ENCODE measurements at places on chromosomes 13 and 19. TPM values are rescaled to one million over a fixed set of nuclear protein-coding genes. Genes with fewer than 3 reads are reported as not detected.
A peak's percentile ranks its signal among the peaks of the same experiment; 100 is the strongest.

Gene SHD
- total RNA-seq, result not detected

Gene XPO4
- 19.7 TPM for total RNA-seq

Gene CDX2
- total RNA-seq, result not detected

Gene KDELR1
- 64.8 TPM for total RNA-seq

Gene B3GNT3
- total RNA-seq, result not detected

Gene INSL3
- total RNA-seq, result 1.7 TPM

- no peak overlapping the region for H3K27ac ChIP-seq
- peak; percentile 60 for DNase-seq
- H3K4me1 ChIP-seq, result peaks cover 10% of the 10 kb centered on the region
- H3K4me3 ChIP-seq, result no peak overlapping the region
These were observed 4.4 kb upstream of the TMEM272 start for GRCh38 chr13:51849145-51850101.

DNA sequence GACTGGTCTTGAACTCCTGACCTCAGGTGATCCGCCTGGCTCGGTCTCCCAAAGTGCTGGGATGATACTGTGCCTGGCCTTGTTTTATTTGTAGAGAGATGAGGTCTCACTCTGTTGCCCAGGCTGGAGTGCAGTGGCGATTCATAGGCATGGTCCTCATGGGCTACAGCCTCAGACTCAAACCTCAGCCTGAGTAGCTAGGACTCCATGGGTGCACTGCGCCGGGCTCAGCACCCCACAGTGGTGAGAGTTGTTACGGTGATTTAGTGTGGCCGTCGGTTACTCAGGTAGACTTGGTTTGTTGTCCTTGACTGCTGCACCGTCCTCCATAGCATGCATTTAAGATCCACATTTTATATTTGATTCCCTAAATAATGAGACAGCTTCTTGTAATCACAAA lies 80.7 kb downstream of the SLC6A16 start:
- no peak for DNase-seq
- H3K27me3 ChIP-seq, result peaks cover 6% of the 10 kb centered on the region
- H3K27ac ChIP-seq, result no peak overlapping the region
- no peaks in the 10 kb centered on the region for H3K36me3 ChIP-seq
- no peak overlapping the region for H3K4me3 ChIP-seq

- no peak overlapping the region for H3K4me3 ChIP-seq
- no peaks in the 10 kb centered on the region for H3K36me3 ChIP-seq
- H3K27ac ChIP-seq, result no peak overlapping the region
These were observed 7.4 kb upstream of the ZNRF4 start for GRCh38 chr19:5447700-5448311.

GRCh38 chr19:958967-959855 lies 24.9 kb upstream of the WDR18 start:
- peaks cover 4% of the 10 kb centered on the region for H3K36me3 ChIP-seq
- no peak for DNase-seq
- no peaks in the 10 kb centered on the region for H3K27me3 ChIP-seq
- H3K4me3 ChIP-seq, result no peak overlapping the region
- no peak overlapping the region for H3K27ac ChIP-seq

DNA sequence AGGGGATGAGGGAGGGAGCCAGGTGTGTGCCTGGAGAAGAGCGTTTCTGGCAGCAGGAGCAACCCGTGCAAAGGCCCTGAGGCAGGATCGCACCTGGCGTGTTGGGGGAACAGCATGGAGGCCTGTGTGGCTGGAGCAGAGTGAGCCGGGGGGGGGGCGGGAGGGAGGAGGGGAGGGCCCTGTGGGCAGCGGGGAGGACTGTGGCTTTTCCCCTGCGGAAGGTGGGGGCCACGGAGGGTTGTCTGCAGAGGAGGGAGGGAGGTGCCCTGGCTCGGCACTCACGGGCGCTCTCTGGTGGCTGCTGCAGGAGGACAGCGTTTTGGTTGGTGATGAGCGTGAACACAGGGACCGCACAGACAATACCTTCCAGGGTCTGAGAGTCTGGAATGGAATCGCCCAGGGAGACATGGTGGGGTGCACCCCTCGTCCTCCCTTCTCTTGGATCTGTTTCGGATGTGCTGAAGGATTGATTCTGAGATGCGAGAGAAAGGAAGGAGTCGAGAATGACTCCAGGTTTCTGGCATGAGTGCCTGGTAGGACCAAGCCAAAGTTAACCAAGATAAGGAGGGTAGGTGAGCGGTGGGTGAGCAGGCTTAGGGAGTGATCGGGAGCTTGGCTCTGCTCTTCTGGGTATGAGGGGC lies 6.5 kb downstream of the RAB11B start:
- no peak overlapping the region for H3K4me3 ChIP-seq
- DNase-seq, result peak; percentile 92
- no peaks in the 10 kb centered on the region for H3K36me3 ChIP-seq
- peak overlapping the region; percentile 66 for H3K27ac ChIP-seq
- peaks cover 27% of the 10 kb centered on the region for H3K4me1 ChIP-seq

DNA sequence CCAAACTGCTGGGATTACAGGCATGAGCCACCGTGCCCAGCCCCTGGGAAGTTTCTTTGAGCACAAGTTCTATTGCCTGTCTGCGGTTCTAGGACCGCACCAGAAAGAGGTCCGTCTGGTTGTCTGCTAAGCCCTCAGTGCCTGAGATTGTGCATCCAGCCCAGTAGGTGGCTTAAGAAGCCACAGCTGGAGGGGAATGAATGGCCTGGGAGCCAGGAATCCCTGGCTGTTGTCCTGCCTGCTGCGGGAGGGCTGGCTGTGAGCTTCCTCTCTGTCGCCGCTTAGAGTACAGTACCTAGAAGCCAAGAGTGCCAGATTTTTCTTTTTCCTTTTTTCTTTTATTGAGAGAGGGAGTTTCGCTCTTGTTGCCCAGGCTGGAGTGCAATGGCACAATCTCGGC lies 4.2 kb upstream of the TYK2 start:
- H3K4me1 ChIP-seq, result peaks cover 17% of the 10 kb centered on the region
- no peaks in the 10 kb centered on the region for H3K27me3 ChIP-seq
- no peak overlapping the region for H3K4me3 ChIP-seq

DNA sequence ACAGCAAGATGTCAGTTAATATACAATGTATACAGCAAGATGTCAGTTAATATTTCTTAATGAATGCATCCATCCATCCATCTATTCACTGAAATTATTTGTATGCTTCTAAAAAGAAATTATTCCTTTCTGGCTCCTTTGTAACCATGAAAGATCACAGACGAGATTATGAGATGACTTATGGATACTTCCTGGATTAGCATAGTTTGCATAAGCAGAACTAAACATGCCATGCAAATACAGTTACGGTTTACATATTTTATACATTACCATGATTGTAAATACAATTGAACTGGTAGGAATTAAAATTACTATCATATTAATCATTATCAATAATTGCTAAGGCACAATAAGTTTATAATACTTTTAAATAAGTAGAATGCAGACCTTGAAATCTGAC lies 32.7 kb downstream of the NALCN start:
- H3K36me3 ChIP-seq, result no peaks in the 10 kb centered on the region
- no peaks in the 10 kb centered on the region for H3K4me1 ChIP-seq
- H3K4me3 ChIP-seq, result no peak overlapping the region
- no peak overlapping the region for H3K27ac ChIP-seq
- H3K27me3 ChIP-seq, result no peaks in the 10 kb centered on the region
- DNase-seq, result no peak

DNA sequence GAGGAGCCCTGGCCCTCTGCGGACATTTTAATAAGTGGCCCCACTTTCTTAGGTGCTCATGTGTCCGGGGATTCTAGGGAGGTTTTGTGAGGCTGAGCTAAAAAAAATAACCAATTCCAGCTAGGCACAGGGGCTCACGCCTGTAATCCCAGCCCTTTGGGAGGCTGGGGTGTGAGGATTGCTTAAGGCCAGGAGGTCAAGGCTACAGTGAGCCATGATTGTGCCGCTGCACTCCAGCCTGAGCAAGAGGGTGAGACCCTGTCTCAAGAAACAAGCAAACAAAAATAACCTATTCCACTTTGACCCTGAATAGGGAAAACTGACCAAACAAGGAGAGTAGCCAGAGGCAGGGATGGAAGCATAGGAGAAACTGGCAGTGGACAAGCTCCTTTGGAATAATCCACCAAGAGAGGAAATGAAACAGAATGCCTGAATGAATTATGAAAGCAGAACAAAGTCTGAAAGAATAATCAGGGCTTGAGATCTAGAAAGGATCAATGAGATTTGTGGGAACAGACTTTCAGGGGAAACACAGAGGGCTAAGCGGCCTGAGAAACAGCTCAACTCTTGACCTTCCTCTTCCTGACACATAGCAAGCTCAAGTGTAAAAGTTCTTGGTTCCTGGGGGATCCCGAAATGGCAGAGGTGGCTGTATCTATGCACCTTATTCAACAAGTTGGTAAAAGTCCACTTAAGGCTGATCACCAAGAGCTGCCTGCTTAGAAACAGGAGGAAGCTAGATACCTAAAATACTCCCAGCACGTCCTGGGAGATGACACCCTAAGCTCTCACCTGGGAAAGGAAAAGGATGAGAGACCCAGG lies 30.1 kb upstream of the FFAR2 start:
- H3K4me1 ChIP-seq, result peaks cover 2% of the 10 kb centered on the region
- DNase-seq, result no peak
- no peaks in the 10 kb centered on the region for H3K36me3 ChIP-seq
- H3K27me3 ChIP-seq, result peaks cover 28% of the 10 kb centered on the region

DNA sequence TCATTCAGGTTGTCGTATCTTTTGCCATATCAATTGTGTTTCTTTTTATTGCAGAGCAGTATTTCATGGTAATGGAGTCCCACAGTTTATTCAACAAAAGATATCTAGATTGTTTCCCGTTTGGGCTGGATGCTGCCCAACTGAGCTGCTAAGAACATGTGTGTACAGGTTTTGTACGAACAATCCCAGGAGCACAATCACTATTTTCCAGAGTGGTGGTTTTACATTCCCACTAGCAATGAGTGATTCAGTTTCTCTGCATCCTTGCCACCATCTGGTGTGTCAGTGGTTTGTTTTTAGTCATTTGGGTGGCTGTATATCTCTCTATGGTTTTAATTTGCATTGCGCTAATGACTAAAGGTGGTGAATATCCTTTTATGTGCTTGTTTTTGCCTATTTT lies 52.7 kb upstream of the ZDHHC20 start:
- H3K4me1 ChIP-seq, result no peaks in the 10 kb centered on the region
- no peak overlapping the region for H3K27ac ChIP-seq
- no peak overlapping the region for H3K4me3 ChIP-seq
- H3K27me3 ChIP-seq, result no peaks in the 10 kb centered on the region

DNA sequence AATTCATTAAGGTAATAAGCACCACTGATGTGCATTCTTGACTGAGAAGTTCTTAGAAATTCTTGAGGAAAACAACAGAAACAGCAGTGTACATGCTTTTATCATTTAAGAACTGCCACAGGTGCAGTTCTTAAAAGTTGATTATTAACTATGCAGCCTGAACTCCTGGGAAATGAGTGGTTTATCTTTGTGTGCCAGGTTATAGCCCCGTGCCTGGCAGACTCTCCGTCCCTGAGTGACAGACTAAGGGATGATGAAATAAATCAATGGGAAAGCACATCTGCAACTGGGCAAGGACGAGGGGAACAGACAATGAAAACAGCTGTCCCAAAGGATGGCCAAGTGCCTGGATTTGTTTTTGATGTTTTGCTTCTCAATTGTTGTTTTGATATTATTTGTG lies 84.4 kb upstream of the SPATA13 start:
- H3K4me1 ChIP-seq, result peaks cover 5% of the 10 kb centered on the region
- H3K27me3 ChIP-seq, result peaks cover 2% of the 10 kb centered on the region
- peak overlapping the region; percentile 40 for H3K4me3 ChIP-seq
- DNase-seq, result no peak
- H3K27ac ChIP-seq, result no peak overlapping the region
